NCI-H345 (cell line): ENCODE measurements at places on chromosomes 2 and 18.

GRCh38 chr18:3648641-3649040 lies 198.7 kb downstream of the TGIF1 start:
- DNase-seq, result peak; percentile 27

GRCh38 chr2:122535960-122536505 lies 780.6 kb downstream of the TSN start:
- DNase-seq, result no peak

GRCh38 chr18:23897291-23897690 lies 117.3 kb upstream of the TTC39C start:
- no peak for DNase-seq

- DNase-seq, result no peak
Observed at GRCh38 chr2:49248506-49248905, 94.2 kb upstream of the FSHR start.

- DNase-seq, result no peak
Observed at GRCh38 chr2:223759569-223760430, 77.6 kb downstream of the AP1S3 start.

DNA sequence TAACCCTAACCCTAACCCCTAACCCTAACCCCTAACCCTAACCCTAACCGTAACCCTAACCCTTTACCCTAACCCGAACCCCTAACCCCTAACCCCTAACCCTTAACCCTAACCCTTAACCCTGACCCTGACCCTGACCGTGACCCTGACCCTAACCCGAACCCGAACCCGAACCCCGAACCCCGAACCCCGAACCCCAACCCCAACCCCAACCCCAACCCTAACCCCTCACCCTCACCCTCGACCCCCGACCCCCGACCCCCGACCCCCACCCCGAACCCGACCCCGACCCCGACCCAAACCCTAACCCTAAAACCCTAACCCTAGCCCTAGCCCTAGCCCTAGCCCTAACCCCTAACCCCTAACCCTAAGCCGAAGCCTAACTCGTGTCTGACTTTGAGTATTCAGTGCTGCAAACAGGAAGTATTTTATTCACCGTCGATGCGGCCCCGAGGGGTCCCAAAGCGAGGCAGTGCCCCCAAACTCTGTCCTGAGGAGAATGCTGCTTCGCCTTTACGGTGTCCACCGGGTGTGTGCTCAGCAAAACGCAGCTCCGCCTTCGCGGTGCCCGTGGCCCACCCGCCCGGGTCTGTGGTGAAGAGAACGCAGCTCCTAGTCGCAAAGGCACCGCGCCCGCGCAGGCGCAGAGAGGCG lies 36.0 kb downstream of the FAM110C start:
- no peak for DNase-seq
